Sciatic nerve (tissue), 2 donors: ENCODE measurements at places on chromosomes 7 and 10. TPM values are rescaled to one million over a fixed set of nuclear protein-coding genes. Genes with fewer than 3 reads are reported as not detected.

Gene GDF2
- not detected for total RNA-seq

DNA sequence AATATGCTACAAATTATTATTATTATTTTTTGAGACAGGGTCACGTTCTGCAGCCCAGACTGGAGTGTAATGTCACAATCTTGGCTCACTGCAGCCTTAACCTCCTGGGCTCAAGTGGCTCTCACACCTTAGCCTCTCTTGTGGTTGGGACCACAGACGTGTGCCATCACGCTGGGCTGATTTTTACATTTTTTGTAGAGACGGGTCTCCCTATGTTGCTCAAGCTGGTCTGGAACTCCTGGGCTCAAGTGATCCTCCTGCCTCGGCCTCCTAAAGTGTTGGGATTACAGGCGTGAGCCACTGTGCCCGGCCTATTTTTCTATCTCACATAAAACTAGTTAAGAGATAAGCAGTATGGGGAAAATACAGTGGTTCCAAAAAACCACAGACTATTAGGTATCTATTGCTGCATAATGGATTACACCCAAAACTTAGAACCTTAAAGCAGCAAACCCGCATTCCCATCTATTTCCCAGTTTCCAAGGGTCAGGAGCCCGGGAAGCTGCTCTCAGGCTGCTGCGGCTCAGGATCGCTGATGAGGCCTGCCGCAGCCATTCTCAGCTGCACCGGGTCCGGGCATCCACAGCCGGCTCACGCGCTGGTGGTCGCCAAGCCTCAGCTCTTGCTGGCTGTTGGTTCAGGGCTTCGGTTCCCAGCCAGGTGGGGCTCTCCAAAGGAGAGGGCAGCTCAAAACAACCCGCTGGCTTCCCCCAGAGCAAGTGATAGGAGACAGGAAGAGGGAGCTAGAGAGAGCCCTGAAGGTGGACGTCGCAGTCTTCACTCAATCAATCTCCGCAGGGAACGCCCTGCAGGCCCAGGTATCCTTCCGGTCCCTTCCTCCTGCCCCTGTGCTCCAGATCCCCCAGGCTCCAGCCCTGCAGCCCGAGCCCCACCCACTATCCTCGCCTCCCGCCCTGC is 128.2 kb downstream of the UBE2H start:
- no peak for DNase-seq

Gene SFTPA2
- total RNA-seq = 5.1 TPM

- no peak for DNase-seq
Observed at GRCh38 chr10:119546009-119546408, 3.5 kb upstream of the RGS10 start.

- no peak for DNase-seq
Observed at GRCh38 chr7:149444287-149444686, 16.6 kb downstream of the ZNF777 start.

- DNase-seq = no peak
Observed at GRCh38 chr7:127652333-127653248, 597 bp downstream of the SND1 start.

Gene SPDYE6
- not detected for total RNA-seq

- DNase-seq = no peak
Observed at GRCh38 chr7:128263420-128263819, 22.3 kb downstream of the LEP start.

- no peak for DNase-seq
Observed at GRCh38 chr7:54898659-54899340, 120.0 kb upstream of the EGFR start.

GRCh38 chr10:35784751-35785150 is 142.7 kb upstream of the FZD8 start:
- no peak for DNase-seq

DNA sequence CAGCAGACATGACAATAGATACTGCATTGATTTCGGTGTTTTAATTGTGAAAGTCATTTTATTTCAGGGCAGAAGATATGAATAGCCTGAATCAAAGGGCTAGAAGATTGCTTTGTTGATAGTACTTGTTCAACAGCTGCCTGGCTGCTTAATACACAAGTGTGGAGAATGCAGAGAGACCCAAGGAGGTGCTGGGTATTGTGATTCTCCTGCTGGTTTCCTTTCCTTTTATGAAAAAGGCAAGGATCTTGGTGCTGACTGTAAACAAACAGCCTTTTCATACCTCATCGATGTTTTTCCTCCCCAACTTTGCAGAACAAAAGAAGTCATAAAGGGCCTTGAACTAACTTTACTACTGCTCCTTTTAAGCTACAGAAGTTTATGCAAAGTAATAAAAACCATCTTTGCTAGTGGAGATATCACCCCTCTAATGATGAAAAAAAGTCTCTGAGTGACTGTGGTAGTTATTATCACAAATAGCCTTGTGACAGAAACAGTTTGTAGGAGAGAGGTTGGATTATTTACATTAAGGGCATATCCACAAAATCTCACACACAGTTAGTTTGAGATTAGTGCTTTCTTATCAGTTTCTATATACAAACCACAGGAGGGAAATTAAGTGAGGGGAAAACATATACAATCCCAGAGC is 800.0 kb downstream of the LRMDA start:
- no peak for DNase-seq

DNA sequence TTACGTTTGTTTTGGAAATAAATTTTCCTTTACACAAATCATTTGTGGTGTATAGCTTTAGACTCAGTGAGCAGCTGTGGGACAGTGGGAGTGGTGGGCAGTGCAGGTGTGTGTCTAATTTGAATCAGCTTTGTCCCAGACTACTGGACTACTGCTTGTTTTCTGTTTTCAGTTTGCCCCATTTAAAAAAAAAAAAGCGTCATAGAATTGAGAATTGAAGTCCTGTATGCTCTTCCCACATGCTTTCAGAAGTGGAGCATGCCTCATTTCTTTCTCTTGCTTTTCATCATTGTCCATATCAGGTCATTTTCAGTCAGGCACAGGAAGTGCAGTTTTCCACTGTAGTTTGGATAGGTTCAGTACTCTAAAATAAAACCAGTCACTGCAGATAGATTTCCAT is 66.1 kb downstream of the SHH start:
- DNase-seq = no peak

DNA sequence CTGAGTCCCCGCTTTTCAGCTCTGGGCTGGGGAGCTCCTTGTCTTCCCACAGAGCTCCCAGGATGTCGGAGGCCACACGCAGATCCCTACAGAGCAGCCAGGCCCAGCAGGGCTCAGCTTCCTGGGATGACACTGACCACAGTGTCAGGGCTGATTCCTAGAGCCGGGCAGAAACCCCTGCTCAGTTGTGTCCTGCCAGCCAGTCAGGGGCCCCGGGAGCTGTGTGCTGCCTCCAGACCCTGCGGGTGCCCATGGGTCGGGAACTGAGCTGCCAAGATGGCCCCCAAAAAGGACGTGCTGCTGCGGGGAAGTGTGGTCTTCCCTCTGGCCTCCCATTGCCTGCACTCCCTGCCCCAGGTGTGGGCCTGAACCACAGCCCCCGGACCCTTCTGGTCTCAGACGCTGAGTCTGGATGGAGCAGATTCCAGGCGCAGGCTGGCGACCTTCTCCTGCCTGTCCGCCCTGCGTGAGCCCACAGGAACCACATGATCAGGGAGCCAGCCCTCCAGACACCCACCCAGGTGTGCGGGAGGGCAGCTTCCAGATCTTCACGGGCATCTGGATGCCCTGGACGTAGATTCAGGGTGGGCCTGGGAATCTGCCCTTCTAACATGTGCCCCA is 217.4 kb downstream of the MAD1L1 start:
- peak; percentile 51 for DNase-seq

- DNase-seq = peak; percentile 43
Observed at GRCh38 chr10:70748801-70749573, 36.2 kb downstream of the TBATA start.

- no peak for DNase-seq
Observed at GRCh38 chr10:81570349-81570748, 304.6 kb upstream of the NRG3 start.

- DNase-seq = no peak
Observed at GRCh38 chr7:139660317-139661042, 117.3 kb downstream of the HIPK2 start.

Gene PLEKHS1
- 0.22 TPM for total RNA-seq

GRCh38 chr10:21497177-21497807 is 28.2 kb downstream of the SKIDA1 start:
- DNase-seq = peak; percentile 94

DNA sequence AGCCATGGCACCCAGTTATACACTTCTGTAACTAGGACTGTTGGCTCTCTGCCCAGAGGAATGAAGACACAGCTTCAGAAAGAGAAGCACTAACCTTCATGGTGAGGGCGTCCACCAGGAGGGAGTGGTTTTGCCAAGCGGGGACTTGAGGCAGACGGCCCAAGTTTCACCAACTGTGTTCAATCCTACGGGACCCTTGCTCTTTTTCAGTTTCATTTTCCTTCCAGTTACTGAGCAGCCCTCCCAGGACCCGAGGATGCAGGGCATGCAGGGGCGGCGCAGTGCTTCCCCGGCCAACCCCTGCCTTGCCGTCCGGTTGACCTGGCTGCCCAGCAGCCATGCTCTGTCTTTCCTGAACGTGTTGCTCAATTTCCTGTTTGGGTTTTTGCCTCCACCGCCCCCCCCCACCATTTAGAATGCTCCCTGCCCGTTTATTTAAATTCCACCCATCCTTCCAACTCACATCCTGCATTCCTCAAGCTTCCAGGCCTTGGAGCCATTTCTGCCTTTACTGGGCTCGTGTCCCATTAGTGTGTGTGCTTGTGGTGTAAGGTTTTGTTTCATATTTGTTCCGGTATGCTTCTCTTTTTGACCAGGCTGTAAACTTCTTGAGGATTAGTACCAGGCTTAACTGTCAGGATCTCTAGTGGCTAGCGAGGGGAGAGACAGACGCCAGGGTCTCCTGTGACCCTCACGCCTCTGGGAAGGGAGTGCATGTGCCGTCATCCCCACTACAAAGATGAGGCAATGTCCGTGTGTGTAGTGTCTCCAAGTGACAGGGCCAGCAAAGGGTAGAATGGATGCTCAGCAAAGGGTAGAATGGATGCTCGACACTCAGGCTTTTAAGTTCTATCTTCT is 31.6 kb downstream of the IL15RA start:
- DNase-seq = no peak

Gene NKX1-2
- total RNA-seq = not detected
